Activated CD8-positive, alpha-beta memory T cell treated with anti-CD3 and anti-CD28 coated beads, Interleukin-2, amount 10 ng/mL, durations not matched to agents 7 days and 5 days (primary cell): ENCODE measurements at places on chromosomes 11 and 22. TPM values are rescaled to one million over a fixed set of nuclear protein-coding genes. Genes with fewer than 3 reads are reported as not detected.
A peak's percentile ranks its signal among the peaks of the same experiment; 100 is the strongest.

DNA sequence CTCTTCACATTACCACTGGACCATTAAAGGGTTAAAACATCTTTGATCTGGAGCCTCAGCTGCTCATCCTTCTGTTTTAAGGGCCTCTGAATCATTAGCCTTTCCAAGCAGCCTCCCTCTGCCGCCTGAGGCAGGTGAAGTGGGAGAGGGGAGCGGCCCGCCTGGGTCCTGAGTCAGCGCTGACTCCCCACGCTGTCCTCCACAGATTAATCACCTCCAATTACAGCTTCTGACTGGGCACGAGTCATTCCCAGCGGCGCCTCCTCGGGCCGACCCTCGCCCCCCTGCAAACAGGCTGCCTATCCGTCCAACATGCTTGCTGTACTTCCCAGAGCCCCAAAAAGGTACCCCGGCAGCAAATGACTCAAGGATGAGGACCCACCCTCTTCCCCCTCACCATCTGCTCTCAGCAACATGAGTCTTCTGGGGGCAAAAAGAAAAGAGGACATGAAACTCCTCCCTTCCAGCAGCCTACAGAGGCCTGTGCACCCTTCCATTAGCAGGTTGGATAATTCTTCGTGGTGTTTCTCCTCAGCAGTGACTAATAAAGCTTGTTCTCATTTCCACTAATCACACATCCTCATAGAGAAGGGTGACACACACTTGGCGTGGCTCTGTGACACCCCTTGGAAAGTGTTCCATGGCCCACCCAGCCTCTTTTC is 44.3 kb upstream of the JAM3 start:
- H3K27me3 ChIP-seq: peaks cover 16% of the 10 kb centered on the region
- no peak for DNase-seq
- no peak overlapping the region for H3K27ac ChIP-seq
- peaks cover 15% of the 10 kb centered on the region for H3K4me1 ChIP-seq
- no peak overlapping the region for H3K4me3 ChIP-seq

GRCh38 chr11:111515591-111515990 is 1.0 kb downstream of the HOATZ start:
- no peak overlapping the region for H3K27ac ChIP-seq
- H3K27me3 ChIP-seq: peaks cover 46% of the 10 kb centered on the region
- no peak for DNase-seq
- peaks cover 5% of the 10 kb centered on the region for H3K36me3 ChIP-seq

DNA sequence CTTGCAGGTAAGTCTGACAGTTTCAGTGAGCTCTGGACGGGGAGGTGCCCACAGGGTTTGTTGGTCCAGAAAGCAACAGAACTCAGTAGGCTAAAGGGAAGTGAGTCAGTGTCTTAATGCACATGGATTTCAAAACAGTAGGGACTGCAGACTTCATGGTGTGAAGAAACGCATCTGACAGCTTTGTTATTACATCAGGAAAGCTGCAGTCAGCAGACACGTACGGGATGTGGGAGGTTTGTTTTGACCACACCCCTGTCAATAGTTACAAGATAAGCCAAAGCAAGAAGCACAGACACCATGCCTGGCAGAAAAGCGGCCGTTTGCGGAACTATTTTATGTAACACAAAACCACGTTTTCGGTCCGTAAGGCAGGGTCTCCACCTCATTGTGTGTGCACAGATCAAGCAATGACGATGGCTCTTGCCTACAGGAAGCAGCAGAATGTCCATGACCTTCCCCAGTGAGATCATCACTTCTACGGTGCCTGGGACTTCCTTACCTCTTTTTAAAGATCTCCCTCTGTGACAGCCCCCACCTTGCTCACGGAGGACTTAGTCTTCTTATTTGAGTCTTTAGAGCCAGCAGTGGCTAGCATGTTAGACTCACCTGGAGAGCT is 58.2 kb upstream of the FTH1 start:
- peak; percentile 90 for DNase-seq
- H3K4me1 ChIP-seq: peaks cover 13% of the 10 kb centered on the region
- peak overlapping the region; percentile 55 for H3K4me3 ChIP-seq
- peak overlapping the region; percentile 94 for H3K27ac ChIP-seq
- peaks cover 5% of the 10 kb centered on the region for H3K27me3 ChIP-seq

- DNase-seq: no peak
- H3K27me3 ChIP-seq: no peaks in the 10 kb centered on the region
- H3K27ac ChIP-seq: no peak overlapping the region
- no peak overlapping the region for H3K4me3 ChIP-seq
These were observed 561.9 kb upstream of the ANO5 start for GRCh38 chr11:21630934-21631478.

DNA sequence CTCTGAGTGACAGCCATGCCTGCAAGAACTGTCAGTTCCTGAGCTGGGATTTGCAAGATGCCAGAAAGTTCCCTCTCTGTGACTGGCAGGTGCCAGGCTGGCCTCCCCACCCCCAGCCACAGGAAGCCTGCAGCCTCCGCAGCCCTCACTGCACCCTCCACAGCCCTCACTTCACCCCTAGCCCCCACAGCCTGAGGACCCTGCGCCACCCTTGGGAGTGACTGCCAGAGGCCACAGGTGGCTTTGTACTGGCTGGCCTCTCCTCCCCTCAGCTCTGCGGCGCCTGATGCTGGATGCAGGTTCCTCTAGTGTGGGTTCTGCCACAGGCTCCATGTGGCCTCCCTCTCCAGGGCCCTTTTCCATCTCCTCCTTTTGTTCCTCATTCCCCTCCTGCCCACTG is 28.7 kb downstream of the MPPED1 start:
- DNase-seq: no peak
- peaks cover 3% of the 10 kb centered on the region for H3K27me3 ChIP-seq
- no peaks in the 10 kb centered on the region for H3K36me3 ChIP-seq
- H3K27ac ChIP-seq: no peak overlapping the region
- H3K4me1 ChIP-seq: no peaks in the 10 kb centered on the region

- H3K36me3 ChIP-seq: no peaks in the 10 kb centered on the region
- DNase-seq: no peak
- H3K4me3 ChIP-seq: no peak overlapping the region
These were observed 54.0 kb upstream of the CCDC188 start for GRCh38 chr22:20204806-20205205.

DNA sequence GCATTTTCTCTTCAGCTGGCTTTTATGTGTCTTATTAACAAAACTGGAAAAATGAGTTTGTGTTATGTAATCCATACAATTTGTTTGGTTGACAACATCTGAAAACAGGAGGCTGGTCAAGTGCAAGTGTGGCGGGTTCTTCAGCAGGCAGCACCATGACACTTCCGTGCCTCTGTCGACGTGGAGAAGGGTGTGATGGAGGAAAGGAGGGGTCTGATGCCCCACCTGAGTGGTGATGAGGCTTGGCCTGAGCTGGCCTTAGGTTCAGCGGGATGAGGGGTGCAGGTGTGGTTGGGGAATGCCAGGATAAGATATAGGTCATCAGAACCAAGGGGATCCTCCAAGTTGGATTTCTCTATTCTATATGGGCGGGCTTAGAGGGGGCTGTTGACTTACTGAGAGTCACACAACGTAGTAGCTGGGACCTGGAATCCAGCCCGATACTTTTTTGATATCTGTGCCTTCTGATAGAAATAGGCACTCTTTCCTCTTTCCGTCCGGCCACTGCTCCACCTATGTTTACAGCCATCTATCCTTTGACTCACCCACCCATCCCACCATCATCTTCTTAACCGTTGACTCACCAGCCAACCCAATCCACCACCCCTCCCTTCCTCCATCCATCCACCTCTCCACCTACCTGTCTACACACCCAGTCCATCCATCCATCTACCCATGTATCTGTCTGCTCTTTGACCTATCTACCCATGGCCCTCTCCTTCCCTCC is 29.0 kb downstream of the SHANK3 start:
- H3K27ac ChIP-seq: no peak overlapping the region
- no peak overlapping the region for H3K4me3 ChIP-seq
- no peaks in the 10 kb centered on the region for H3K27me3 ChIP-seq
- DNase-seq: no peak
- H3K36me3 ChIP-seq: no peaks in the 10 kb centered on the region

- no peak for DNase-seq
- peaks cover 3% of the 10 kb centered on the region for H3K27me3 ChIP-seq
- no peak overlapping the region for H3K27ac ChIP-seq
- no peak overlapping the region for H3K4me3 ChIP-seq
- peaks cover 8% of the 10 kb centered on the region for H3K4me1 ChIP-seq
These were observed 15.5 kb downstream of the RHBDD3 start for GRCh38 chr22:29251981-29252911.

GRCh38 chr11:87957961-87958360 is 217.3 kb downstream of the RAB38 start:
- no peak for DNase-seq
- peaks cover 3% of the 10 kb centered on the region for H3K27me3 ChIP-seq
- no peak overlapping the region for H3K27ac ChIP-seq

- H3K27me3 ChIP-seq: no peaks in the 10 kb centered on the region
- H3K27ac ChIP-seq: peak overlapping the region; percentile 3
- H3K36me3 ChIP-seq: peaks cover 12% of the 10 kb centered on the region
- peaks cover 14% of the 10 kb centered on the region for H3K4me1 ChIP-seq
- H3K4me3 ChIP-seq: no peak overlapping the region
These were observed 65.3 kb downstream of the AMBRA1 start for GRCh38 chr11:46528445-46529094.

GRCh38 chr22:39208013-39208680 is 36.6 kb downstream of the PDGFB start:
- no peak overlapping the region for H3K27ac ChIP-seq
- H3K36me3 ChIP-seq: no peaks in the 10 kb centered on the region
- H3K4me3 ChIP-seq: no peak overlapping the region
- no peak for DNase-seq
- H3K4me1 ChIP-seq: peaks cover 13% of the 10 kb centered on the region
- peaks cover 61% of the 10 kb centered on the region for H3K27me3 ChIP-seq

GRCh38 chr22:20558534-20558933 is 51.1 kb downstream of the MED15 start:
- peaks cover 73% of the 10 kb centered on the region for H3K36me3 ChIP-seq
- no peak overlapping the region for H3K4me3 ChIP-seq
- no peaks in the 10 kb centered on the region for H3K27me3 ChIP-seq
- H3K4me1 ChIP-seq: peaks cover 87% of the 10 kb centered on the region
- DNase-seq: no peak
- H3K27ac ChIP-seq: peak overlapping the region; percentile 99

GRCh38 chr11:71179877-71180605 is 72.3 kb downstream of the SHANK2 start:
- H3K27me3 ChIP-seq: peaks cover 14% of the 10 kb centered on the region
- no peaks in the 10 kb centered on the region for H3K4me1 ChIP-seq
- no peaks in the 10 kb centered on the region for H3K36me3 ChIP-seq
- no peak for DNase-seq
- no peak overlapping the region for H3K4me3 ChIP-seq

DNA sequence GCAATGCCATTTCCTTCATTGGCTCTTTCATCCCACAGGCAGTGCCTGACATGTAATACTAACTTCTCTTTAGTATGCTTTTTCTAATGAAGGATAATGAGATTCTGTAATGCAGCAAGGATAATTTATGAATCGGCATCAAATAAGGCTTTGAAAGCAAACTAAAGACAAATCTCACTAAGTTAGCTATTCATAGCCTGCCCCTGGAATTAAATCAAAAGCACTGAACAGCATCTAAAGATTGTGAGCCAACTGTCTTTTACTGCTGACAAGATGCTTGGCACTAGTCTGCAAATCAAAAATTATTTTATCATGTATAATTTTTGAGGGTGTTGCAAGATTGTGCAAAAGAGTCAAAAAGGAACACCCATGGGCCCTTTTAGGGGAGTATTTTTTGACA is 265.0 kb downstream of the CASP12 start:
- H3K36me3 ChIP-seq: peaks cover 2% of the 10 kb centered on the region
- no peak for DNase-seq
- H3K4me3 ChIP-seq: no peak overlapping the region
- H3K27me3 ChIP-seq: no peaks in the 10 kb centered on the region

- no peak overlapping the region for H3K27ac ChIP-seq
- H3K4me3 ChIP-seq: no peak overlapping the region
- H3K36me3 ChIP-seq: no peaks in the 10 kb centered on the region
- peaks cover 9% of the 10 kb centered on the region for H3K4me1 ChIP-seq
- peaks cover 61% of the 10 kb centered on the region for H3K27me3 ChIP-seq
- DNase-seq: no peak
These were observed 32.5 kb upstream of the NUCB2 start for GRCh38 chr11:17244046-17244445.

DNA sequence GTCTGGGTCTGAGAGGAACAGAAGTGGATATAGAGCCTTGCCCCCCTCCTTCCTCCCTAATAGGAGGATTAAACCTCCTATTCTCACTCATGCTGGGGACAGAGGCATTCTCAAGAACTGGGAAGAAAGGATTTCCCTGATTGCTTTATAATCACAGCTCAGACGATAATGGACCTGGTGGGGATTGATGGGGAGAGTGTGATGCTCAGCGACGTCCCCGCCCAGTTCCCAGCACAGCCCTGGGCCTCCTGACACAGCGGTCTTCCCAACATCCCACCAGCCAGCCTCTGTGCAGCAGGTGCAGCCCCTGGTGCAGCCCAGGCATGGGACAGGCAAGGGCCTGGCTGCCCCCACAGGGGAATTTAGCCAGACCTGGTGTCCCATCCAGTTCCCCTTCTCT is 28.4 kb downstream of the TRIM29 start:
- no peaks in the 10 kb centered on the region for H3K36me3 ChIP-seq
- H3K4me3 ChIP-seq: no peak overlapping the region
- no peaks in the 10 kb centered on the region for H3K4me1 ChIP-seq
- peaks cover 6% of the 10 kb centered on the region for H3K27me3 ChIP-seq
- no peak for DNase-seq

DNA sequence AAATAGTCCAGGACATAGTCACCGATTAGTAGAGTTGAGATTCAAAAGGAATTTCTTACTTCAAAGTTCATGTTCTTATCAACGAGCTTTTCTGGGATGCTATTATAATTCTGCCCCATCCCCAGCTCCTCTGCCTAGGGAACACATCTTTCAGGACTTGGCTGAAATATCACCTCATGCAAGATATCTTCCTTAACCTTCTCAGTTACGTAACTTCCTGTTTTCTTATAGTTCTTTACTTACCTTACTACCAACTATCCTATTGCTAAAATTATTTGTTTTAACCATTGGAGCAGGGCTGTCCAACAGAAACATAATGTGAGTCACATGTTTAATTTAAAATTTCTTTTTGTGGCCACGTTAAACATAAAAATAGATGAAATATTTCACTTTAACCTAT is 2.3 kb downstream of the NARS2 start:
- no peak overlapping the region for H3K27ac ChIP-seq
- no peak overlapping the region for H3K4me3 ChIP-seq
- peaks cover 24% of the 10 kb centered on the region for H3K4me1 ChIP-seq
- no peaks in the 10 kb centered on the region for H3K27me3 ChIP-seq
- no peak for DNase-seq
- peaks cover 19% of the 10 kb centered on the region for H3K36me3 ChIP-seq

DNA sequence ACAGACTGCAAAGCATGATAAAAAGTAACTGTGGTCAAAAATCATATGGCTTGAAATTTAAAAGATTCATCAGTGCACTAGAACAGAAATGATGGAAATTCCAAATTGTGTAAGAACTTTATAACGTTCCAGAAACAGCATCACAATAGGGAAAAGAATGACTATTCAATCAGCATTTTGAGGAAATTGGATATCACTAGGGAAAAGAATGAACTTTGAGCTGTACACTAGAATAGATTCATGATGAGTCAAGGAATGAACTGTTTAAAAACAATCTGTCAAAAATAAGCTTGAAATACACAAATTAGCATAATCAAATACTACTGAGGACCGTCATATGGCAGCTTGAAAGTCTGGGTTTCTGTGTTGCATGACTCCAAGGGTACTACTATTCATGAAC is 20.5 kb upstream of the HEPHL1 start:
- H3K4me3 ChIP-seq: no peak overlapping the region
- DNase-seq: no peak
- H3K36me3 ChIP-seq: no peaks in the 10 kb centered on the region

Gene ADORA2A
- 21.1 TPM for total RNA-seq

Gene CASP5
- total RNA-seq: not detected

Gene FOLR1
- not detected for total RNA-seq

Gene UBQLNL
- 0.19 TPM for total RNA-seq

Gene KDM4E
- not detected for total RNA-seq

Gene TBC1D10A
- 48.1 TPM for total RNA-seq

Gene ST14
- total RNA-seq: not detected

Gene KREMEN1
- 0.47 TPM for total RNA-seq

Gene GAL
- total RNA-seq: not detected
